ENCODE measurements at places on chromosomes 6 and 20.
A peak's percentile ranks its signal among the peaks of the same experiment; 100 is the strongest.

- no peak for DNase-seq
These were observed 56.2 kb upstream of the EPB41L1 start for GRCh38 chr20:36098364-36098763.

DNA sequence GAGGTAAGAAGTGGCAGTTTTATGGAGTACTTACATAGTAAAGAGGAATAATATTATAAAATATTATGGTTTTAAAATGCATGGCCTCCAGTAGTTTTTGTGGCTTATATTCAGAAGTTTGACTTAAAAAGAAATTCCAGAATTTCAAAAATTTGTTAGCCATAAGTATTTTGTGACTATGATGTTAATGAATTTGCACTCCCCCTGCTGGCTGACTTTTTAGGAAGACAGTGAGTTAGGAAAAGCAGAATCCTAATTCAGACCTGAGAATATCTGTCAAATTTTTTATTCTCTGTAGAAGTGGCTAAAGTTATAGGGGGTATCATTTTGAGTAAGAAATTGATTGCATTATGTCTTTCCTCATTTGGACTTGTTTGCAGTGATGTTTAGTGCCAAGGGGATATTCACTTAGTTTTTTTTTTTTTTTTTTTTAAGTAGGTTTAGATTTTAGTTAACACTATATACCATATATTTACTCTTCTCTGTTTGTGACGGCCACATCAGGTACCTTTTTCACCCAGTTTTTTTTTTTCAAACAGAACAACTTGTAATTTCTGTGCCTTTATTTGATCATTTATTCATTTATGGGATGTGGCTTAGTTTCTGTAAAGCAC, 40.8 kb downstream of the ZFAND3 start:
- no peak for DNase-seq

GRCh38 chr6:45450831-45451230, 73.1 kb upstream of the SUPT3H start:
- DNase-seq, result no peak

DNA sequence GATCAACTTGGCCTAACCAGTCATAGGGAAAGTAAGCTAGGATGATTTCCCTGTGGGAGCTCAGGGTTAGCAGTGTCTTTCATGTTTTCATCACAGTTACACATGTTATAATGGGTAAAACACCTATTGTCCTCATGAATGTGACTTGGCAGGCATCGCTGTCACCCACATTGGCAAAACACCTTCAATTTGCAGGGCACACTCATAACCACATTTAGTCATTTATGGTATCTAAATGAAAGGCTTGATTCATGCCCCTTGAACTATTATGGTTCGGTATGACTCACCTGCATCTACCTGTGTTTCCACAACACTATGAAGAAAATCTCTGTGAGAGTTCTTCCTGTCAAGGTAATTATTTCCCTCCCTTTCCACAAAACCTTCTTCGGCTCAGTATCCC, 49.2 kb downstream of the FRK start:
- DNase-seq, result peak; percentile 25

- no peak for DNase-seq
These were observed 35.4 kb downstream of the PIM1 start for GRCh38 chr6:37205175-37205996.

DNA sequence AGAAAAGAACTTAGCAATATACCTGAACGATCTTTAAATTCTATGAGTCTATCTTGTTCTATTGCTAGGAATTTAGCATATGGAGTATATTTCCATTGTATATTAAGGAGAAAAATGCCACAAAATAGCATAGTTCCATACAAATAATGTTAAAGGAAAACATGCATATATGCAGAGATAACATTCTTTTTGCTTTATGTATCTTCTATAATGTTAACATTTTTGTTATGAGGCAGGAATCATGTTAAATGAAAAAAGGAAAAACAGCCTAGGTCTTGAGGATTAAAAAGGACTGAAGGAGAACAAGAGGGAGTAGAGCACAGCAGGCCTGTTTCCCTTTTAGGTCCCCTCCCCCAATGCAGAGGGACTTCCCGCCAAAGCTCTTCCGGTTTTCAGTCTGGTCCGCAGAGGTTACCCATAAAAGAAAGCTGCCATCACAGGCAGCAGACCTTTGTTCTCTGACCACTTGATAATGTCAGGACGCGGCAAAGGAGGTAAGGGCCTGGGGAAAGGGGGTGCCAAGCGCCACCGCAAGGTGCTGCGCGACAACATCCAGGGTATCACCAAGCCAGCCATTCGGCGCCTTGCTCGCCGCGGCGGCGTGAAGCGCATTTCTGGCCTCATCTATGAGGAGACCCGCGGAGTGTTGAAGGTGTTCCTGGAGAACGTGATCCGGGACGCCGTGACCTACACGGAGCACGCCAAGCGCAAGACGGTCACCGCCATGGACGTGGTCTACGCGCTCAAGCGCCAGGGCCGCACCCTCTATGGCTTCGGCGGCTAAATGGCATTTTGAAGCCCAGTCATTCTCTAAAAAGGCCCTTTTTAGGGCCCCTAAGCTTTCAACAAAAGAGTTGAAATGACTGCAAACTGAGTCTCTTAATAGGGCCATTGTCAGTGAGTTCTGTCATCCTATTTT, 108.4 kb upstream of the PRSS16 start:
- DNase-seq, result peak; percentile 67

DNA sequence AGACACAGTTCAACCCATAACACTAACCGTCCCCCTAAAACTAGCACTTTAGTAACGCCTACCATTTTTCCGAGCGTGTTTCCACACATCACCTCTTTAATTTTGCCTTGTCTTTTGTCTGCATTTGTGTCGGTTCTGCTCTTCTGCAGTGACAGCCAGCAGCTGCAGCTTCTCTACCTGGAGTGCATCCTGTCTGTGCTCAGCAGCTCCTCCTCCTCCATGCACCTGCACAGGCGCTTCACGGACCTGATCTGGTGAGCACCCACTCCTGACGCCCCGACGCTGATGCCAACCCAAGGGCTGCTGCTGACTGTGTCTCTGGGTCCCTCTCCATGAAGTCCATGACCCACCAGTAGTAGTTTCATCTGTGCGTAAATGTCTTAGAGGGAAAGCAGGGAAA, 35.4 kb upstream of the PBOV1 start:
- DNase-seq, result peak; percentile 11

GRCh38 chr6:31861919-31862343, 690 bp downstream of the NEU1 start:
- DNase-seq, result no peak

Measured in NCI-H1417 (cell line).